ENCODE measurements at places on chromosomes 5 and 9. TPM values are rescaled to one million over a fixed set of nuclear protein-coding genes. Genes with fewer than 3 reads are reported as not detected.

The BNC2 gene
- 8.1 TPM for total RNA-seq

The LCN9 gene
- 0.14 TPM for total RNA-seq

The PPP2R2B gene
- total RNA-seq = 0.09 TPM

The DDX31 gene
- 25.5 TPM for total RNA-seq

The SCGB3A1 gene
- total RNA-seq = not detected

The SLC1A3 gene
- total RNA-seq = 0.08 TPM

The SLC6A19 gene
- 0.32 TPM for total RNA-seq

The CCDC107 gene
- 24.5 TPM for total RNA-seq

The IZUMO3 gene
- total RNA-seq = not detected

The ADAMTS19 gene
- total RNA-seq = not detected

The GRIN3A gene
- total RNA-seq = not detected

The TRIP13 gene
- 74.5 TPM for total RNA-seq

The PAPPA gene
- 33.9 TPM for total RNA-seq
